ENCODE measurements at places on chromosomes 2 and 18.

DNA sequence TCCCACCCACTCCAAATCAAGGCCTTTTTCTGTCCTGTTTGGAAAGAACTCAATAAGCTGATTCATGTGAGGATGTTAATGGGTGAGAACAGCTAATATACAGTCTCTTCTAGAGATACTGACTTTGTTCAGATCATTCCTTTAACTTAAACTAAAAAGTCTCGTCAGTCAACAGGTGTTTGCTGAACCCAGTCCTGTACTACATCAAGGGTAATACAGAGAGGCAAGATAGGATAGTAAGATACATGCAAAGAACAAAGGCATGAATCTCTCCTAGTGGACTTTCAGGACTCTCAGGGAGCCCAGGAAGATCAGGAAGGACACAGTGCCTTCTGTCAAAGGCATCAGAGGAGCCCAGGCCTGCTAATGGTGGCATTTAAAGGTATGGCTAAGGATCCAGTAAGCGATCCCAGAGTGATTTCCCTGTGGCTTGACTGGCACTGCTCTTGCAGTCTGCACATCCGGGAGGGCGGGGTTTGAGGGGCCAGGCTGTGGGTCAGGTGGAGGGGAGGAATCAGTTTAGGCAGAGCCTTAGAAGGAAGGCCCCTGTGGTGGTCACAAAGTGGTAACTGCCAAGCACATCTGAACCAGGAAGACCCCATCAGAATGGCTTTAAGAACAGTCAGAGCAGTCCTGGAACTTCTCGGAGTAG, 54.0 kb downstream of the EPAS1 start:
- DNase-seq = peak; percentile 18

- no peak for DNase-seq
These were observed 4.3 kb upstream of the NEUROD1 start for GRCh38 chr2:181684454-181685149.

- DNase-seq = no peak
These were observed 42.3 kb downstream of the GULP1 start for GRCh38 chr2:188333751-188334524.

- DNase-seq = peak; percentile 21
These were observed 82.7 kb upstream of the POMC start for GRCh38 chr2:25251071-25251421.

DNA sequence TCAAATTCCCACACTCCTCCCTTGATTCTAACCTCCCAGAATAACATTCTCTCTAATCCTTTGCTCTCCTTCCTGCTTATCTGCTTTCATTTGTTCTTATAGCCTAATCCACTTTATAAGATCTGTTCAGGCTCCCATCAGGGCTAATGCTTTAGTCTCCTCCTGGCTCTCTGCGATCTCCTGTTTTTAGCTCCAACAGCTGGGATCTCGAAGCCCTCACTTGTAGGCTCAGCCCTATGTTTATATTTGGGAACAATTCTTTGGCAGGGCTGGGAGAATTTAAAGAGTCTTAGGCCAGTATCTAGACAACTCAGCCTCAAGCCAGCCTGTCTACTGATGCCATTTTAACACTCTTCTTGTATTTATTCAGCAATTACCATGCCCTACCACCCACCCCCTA, 27.2 kb upstream of the RAPH1 start:
- DNase-seq = no peak

- DNase-seq = peak; percentile 37
These were observed 909 bp downstream of the NFATC1 start for GRCh38 chr18:79396431-79397246.

GRCh38 chr2:66305718-66306117, 129.2 kb upstream of the MEIS1 start:
- DNase-seq = no peak

DNA sequence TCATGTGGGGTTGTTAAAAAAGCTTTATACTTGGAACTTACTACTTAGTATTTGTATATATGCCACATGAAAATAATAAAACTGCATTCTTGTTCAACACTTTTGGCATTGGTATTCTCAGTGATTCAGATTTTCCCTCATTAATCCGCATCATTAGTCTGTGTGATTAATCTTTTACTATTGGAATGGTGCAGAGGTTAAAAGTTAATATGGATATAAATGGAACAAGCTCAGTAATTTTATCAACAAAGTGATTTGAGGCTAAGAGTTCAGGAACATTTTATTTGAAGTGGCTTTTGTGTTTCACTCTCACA, 45.4 kb upstream of the REG3G start:
- DNase-seq = no peak

DNA sequence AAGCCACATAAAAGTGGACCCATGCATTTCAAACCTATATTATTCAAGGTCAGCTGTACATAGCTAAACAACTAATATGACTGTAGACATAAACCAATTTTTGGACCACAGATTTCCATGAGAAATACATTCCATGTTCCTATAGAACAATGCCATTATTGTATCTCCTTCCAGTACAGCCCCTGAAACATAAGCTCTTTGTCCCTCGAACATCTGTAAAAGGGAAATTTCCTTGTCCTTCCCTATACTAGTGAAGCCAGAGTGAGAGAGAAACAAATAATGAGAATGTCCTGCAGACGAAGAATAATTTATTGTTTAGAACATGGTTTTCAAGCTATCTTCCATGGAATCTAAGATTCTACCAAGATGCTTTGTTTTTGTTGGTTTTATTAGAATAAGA, 75.3 kb downstream of the GORASP2 start:
- DNase-seq = no peak

- DNase-seq = no peak
These were observed 66.7 kb upstream of the RMDN2 start for GRCh38 chr2:37858400-37858711.

DNA sequence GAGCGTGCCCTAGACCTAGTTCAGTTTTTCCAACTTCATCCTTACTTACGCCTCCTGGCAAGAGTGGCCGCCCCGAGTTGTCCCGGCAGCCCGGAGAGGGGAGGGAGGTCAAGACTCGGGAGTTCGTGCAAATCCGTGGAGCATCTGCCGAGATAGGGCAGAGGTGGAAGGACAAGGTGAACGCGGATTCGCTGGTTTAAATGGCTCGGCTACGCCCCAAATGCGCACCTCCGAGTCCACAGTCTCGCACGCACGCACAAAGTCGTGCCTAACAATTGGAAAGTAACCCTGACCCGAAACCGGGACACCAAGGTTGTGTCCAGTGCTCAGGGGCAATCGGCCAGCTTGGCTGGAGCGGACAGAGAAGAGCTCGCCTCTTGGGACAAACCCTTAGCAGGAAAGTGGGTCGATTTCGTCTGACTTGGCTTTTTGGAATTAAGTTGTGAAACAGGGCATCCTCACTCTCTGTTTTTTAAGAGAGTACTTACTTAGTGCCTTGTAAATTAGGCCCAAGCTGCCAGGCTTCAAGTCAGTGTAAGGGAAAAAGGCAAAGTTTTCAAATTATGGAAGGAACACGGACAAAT, 726 bp upstream of the SS18 start:
- peak; percentile 69 for DNase-seq

DNA sequence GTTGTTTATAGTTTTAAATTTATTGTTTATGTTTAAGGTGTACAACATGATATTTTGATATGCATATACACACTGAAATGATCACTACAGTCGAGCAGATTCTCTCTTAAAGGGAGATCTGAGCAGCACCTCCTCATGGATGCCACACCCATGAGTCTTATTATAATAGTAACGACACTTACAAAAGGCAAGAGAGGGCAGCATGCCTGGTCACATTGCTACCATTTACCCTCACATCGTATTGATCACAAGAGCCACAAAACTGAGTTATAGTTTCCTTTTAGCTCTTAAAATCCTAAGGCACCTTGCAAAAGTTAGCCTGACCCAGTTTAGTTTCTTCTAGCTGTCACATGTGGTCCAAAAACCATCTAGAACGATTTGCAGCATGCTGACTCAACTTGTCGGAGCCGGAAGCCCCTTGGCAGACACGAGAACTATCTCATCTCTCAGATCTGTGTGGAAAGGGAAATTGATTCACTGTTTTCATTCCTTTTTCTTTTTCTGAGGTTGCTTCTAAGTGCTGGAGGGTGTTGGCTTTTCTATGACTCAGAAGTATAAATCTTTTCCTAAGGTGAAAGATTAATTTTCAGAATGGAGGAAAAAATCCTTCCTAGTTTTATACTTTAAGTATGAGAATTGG, 85.3 kb downstream of the CDC42EP3 start:
- peak; percentile 81 for DNase-seq

- DNase-seq = no peak
These were observed 54.3 kb downstream of the MARCHF4 start for GRCh38 chr2:216317831-216318520.

DNA sequence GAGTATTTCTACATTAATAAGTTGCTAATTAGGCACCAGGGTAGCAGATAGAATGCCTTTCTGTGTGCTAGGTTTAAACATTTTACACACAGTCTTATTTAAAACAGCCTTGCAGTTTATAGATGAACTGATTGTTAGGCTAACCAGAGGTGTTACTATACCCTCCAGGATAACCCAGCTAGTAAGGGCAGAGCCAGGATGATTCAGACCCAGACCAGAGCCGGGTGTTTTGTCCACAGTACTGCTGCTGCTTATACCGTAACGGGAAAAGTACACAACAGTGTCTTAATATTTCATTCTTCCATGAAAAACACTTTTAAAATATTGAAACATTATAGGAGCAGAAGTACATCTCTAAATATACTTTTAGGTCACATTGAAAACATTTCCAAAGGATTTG, 82.7 kb downstream of the MALT1 start:
- no peak for DNase-seq

- no peak for DNase-seq
These were observed 100.7 kb downstream of the NFATC1 start for GRCh38 chr18:79496237-79496977.

GRCh38 chr2:1992280-1992679, 248.0 kb upstream of the PXDN start:
- no peak for DNase-seq

DNA sequence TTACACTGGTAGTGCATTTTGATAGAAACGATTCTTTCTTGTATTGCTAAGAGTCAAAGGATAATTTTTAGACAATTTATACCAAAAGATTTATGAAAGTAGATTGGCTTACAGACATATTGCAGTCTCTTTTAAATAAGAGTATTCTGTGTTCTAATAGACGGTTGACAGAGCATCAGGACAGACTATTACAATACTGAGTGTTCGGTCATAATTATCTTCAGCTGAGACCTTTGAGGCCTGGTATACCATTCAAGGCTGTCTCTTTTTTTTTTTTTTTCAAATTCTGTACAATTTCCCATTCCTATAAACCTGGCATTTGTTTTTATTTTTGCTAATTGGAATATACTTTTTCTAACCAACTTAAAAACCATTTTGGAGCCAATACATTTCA, 140.6 kb upstream of the NOSTRIN start:
- DNase-seq = no peak

- DNase-seq = no peak
These were observed 59.2 kb upstream of the PEX13 start for GRCh38 chr2:60958361-60958760.

DNA sequence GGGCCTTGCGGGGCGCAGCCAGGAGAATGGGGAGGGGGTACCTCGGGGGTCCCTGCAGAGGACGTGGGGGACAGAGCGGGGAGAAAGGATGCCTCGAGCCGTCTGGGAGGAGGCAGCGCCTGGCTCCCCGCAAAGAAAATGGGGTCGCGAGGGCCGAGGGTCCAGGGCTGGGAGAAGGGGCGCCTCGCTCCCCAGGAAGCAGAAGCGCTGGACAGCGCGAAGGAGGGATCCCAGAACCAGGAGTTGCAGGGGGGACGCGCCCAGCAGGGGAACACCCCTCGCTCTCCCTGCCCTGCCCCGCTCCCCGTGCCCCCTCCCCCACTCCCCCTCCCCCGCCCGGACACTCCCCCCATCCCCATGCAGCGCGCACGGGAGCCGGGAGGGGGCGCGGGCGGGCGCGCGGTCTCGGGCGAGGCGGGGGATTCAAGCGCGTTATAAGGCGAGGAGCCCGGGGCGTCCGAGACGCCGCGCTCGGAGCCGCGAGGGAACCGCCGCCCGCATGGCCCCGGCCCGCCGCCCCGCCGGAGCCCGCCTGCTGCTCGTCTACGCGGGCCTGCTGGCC, at the start of gene ERFE:
Gene ERFE (plus strand): TSS at position 462 of the 562 bp plus-strand sequence. CDS start 38 bp downstream, at position 500.
- peak; percentile 53 for DNase-seq

DNA sequence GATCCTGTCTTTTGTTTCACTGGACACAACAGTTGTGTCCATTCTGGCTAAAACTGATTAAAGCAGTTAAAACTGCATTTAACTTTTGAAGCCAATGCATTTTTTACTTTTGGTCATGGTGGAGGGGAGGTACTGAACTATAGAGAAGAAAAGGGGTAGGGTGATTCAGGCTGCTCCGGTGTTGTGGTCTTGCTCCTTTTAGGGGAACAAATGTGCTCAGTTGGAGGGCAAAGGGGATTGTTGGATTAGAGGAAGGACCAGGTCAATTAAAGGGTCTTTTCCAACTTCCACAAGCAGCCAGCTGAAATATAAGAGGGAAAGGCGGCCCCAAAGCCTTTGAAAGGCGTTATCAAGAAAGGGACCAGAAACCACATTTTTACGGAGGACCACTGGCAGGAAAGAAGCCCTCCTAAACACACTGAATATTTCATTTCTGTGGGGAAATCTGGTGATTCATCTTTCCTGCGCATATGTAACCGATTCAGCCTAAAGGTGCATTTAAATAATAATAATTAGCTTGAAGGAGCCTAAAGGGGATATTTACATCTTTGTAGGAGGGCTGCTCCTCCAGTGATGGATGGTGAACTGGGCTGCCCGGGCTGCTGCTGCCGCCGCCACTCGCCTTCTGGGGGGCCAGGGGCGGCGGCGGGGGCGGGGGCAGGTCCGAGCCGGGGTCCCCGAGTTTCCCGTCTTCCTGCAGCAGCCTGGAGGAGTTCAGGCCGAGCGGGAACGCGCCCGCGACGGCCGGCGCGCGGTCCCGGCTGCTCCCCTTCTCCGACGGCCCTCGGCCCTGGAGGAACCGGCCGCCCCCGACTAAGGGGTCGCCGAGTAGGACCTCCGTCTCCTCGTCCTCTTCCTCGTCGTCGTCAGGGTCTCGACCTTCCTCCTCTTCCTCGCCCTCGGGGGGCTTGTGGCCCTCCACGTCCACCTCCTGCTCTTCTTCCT, 5.2 kb downstream of the SKOR2 start:
- DNase-seq = no peak

DNA sequence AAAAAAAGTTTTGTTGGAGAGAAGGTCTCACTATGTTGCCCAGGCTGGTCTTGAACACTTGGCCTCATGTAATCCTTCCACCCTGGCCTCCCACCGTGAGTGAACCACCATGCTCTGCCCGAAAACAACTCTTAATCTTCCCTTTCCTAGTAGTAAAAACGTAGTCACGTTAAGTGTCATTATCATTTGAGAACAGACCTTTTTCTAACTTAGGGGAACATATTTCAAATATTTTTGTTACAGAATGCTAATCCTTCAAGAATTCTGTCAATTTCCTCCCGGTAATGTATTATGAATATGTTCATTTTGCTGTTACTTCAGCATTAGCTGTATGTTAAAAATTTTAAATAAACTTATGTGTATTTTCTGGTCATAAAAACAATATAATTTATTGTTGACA, 49.7 kb downstream of the MTA3 start:
- no peak for DNase-seq

DNA sequence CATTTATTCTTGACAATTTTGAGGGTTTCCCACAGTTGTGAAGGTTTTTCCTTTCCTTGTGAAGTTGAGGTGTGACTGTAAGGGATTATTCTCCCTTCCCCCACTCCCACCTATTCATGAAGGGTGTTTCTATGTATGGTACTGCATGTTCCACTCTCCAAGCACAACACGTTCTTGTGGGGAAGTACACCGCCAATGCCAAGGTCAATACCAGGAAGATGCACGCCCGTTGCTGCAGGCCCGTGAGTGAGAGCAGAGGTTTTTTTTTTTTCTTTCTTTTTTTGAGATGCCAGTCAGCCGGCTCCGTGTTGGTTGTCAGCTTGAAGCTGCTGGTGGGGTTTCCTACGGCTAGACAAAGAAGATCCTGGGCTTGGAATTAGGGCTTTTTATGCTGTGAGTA, 38.6 kb upstream of the EPHA4 start:
- DNase-seq = no peak

Measured in stimulated activated CD4-positive, alpha-beta T cell treated with anti-CD3 and anti-CD28 coated beads, Interleukin-1b, Interleukin-23, amount 100 ng/mL, for 48 hours (primary cell).